ENCODE measurements at places on chromosomes 7 and 10.

GRCh38 chr7:79407351-79407750, 46.1 kb downstream of the MAGI2 start:
- DNase-seq, result no peak

DNA sequence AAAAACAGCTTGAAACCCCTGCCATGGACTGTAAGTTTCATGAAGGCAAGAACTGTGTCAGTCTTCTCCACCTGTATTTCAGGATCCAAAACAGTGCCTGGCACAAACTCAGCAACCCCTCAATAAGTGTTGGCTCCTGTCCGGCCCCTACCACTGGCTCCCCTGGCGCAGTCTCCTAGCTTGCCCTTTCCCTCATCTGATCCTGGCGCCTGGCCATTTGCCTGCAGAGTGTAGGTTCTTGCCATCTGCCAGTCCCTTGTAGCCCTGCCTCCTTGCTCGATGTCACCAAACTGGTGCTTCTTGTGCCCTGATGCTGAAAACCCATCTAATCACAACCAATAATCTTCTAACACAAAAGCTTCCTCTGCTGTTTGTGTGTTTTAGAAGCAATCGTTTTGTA, 60.4 kb downstream of the LGI1 start:
- no peak for DNase-seq

- DNase-seq, result no peak
Observed at GRCh38 chr10:51770709-51771108, 71.3 kb upstream of the CSTF2T start.

- DNase-seq, result no peak
Observed at GRCh38 chr10:49309691-49310411, 10.9 kb downstream of the C10orf71 start.

DNA sequence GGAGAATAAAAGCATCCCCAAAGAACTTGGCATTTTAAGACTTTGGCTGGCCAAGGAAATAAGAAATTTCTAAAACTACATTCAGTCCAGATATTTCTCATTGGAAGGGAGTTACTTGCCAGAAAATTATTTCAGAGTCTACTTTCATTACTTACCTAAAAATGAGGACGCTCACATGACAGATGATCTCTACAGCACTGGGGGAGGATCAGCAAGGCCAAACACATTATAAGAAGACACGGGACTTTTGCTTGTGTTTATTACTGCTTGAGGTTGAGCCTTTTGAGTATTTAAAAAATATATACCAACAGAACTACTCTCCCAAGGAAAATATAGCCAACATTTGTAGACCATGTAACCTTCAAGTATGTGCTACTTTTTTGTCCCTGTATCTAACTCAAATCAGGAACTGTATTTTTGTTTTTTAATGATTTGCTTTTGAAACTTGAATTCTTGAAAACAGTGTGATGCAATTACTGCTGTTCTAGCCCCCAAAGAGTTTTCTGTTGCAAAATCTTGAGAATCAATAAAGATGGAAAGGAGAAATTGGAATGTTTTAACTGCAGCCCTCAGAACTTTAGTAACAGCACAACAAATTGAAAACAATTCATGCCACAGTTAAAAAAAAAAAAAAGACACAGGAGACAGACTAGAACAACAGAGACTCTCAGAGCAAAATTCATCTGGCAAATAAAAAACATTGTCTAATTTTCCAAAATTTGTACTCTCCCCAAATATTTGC, 128.1 kb downstream of the ZNF438 start:
- no peak for DNase-seq

DNA sequence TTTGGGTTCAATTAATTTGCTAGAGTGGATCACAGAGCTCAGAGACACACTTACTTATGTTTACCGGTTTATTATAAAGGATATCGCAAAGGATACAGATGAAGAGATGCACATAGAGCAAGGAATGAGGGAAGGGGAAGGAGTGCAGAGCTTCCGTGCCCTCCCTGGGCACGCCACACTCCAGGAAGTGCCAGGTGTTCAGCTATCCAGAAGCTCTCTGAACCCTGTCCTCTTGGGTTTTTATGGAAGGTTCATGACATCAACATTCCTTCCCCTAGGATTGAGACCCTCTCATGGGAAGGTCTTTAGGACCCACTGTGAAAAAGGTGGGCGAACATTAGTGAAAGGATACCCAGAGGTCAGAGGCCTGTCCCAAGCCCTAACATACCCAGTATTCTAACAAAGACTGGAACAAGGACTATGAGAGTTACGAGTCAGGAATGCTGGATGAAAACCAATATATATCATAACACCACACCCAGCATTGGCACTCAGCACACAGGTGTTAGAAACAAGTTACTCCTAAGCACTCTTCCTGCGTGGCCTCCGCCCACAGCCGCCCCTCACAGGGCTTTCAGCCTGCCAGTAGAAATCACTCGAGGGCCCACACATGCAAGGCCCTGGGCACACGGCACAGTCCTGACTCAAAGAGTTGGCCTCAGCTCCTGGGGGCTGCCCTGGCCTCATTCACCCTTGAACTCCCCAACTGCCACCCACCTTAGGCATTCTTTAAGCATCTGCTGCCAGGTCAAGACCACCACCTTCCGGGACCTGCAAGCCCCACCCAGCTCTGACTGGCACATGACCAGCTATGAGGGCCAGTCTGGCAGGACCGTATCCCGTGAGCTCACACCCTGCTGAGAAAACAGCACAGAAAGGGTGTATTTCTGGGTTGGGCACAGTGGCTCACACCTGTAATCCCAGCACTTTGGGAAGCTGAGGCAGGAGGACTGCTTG, 5.6 kb upstream of the AIFM2 start:
- no peak for DNase-seq

DNA sequence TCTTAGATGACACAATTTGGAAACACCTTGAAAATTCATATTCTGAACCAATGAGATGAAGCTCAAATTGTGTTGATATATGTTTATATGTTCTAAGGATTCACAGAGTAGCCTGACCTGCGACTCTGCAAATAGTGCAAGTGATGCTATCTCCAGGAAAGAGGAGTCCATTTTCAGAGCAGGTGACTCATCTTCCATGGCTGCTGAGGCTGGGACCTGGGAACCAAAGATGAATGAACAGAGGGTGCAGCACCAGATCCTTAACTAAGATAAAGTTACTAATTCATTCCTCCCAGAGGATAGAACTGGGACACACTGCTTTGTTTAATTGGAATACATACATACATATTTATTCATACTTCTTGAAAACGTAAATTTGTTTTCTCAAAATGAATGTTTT, 240.6 kb upstream of the SEMA3C start:
- no peak for DNase-seq

- no peak for DNase-seq
Observed at GRCh38 chr10:34811126-34811967, 3.7 kb downstream of the PARD3 start.

DNA sequence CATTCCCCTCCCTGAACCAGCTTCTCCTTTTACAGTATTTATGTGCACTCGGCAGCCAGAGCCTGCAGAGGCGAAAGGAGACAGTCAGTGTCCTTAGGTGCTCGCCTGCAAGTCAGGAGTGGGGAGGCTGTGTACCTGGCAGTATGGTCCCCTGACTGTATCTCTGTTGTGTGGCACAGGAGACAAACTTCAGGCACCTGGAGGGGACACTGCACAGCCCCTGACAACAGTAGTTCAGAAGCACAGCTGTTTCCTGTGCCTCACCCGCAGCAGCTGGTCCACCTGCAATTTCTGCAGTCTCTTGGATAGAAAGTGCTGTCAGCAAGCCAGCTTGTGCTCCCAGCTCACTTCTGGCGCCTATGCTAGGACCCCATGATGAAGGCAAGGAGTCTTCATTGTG, 73.4 kb upstream of the LAMB4 start:
- no peak for DNase-seq

- DNase-seq, result no peak
Observed at GRCh38 chr7:65974876-65975275, 7.1 kb downstream of the GUSB start.

- no peak for DNase-seq
Observed at GRCh38 chr10:73398024-73398423, 15.8 kb downstream of the ANXA7 start.

DNA sequence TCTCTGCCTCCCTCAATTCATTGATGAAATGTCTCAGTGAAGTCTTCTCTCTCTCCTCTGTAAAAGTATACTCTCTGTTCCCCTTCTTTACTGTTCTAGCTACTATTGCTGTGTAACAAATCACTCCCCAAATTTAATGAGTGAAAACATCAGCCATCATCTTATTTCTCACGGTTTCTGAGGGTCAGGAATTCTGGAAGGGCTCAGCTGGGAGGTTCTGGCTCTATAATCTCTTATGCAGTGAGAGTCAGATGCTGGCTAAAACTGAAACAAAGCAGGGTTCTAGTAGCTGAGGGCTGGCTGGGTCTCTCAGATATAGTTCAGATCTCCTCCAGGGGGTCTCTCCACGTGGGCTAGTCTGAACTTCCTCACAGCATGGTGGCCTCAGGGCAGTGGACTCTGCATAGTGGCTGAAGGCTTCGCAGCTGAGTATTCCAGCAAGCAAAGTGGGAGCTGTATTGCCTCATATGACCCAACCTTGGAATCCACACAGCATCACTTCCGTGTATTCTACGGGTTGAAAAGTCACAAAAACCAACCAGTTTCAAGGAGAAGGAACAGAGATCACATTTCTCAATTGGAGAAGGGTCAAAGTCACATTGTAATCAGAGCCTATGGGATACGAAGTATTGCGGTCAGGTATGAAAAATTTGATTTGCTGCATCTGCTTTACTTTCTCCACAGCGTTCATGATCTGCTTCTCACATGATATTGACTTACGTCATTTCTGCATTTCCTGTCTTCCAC, 74.8 kb upstream of the ATRNL1 start:
- DNase-seq, result no peak

DNA sequence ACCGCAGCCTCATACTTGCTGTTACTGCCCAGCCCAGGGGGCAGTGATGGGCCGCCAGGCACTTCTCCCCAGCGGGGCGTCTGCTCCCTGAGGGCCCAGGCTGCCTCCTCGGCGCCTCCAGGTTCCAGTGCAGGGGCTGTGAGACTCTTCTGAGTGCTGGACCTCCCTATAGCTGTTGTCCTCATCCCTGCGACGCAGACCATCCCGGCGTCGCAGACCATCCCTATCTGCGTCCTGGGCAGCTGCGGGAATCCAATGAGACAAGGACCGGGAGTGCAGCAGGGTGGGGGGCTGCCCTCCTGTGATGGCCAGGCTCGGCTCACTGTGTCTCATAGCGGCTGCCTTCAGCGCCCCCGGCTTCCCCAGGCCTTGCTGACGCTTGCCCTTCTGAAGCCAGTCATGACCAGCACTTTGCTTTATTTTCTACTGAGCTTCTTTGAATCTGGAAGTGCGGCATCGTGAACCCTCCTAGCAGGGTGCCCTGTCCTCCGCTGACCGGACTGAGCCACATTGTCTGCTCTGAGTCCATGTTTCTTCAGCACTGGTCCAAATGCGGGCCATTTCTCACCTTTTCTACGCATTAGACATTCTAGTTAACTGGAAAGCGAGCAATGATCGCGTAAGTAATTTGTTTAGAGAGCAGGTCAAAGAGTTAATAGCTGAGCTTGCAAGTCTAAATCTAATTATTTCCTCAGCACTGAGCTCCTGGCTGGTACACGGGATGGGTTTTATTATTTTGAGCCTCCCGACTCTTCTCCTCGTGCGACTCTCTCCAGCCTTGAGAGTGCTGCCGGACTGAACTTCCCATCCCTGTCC, 339.5 kb downstream of the WDR37 start:
- DNase-seq, result no peak

GRCh38 chr10:15843695-15844094, 16.6 kb downstream of the MINDY3 start:
- no peak for DNase-seq

DNA sequence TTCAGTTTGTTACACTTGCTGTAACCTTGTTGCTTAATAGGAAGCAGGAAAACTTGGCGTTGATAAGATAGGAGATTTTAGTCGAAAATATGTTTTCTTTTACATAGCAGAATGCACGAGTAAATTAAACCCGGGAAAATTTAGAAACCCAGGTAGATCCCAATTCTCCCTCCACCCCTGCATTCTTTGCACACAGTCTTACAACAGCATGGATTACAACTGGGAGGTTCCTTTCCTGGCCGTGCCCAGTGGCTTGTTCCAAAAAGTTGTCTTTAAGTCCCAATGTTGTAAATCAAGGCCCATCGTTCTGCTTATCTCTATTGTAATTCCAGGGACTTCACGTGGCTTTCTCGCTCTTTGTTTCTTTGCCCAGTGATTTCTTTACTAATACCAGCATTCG, 1.1 kb upstream of the DPY19L1 start:
- DNase-seq, result no peak

DNA sequence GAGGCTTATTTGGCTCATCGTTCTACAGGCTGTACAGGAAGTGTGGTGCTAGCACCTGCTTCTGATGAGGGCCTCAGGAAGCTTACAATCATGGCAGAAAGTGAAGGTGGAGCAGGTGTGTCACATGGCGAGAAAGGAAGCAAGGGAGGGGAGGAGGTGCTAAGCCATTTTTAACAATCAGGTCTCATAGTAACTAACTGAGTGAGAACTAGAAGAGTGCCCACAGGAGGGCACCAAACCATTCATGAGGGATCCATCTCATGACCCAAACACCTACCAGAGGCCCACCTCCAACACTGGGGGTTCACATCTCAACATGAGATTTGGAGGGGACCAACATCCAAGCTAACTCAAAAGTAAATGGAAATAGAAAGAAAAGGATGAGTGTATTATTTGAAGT, 78.1 kb downstream of the CXCL12 start:
- DNase-seq, result no peak

DNA sequence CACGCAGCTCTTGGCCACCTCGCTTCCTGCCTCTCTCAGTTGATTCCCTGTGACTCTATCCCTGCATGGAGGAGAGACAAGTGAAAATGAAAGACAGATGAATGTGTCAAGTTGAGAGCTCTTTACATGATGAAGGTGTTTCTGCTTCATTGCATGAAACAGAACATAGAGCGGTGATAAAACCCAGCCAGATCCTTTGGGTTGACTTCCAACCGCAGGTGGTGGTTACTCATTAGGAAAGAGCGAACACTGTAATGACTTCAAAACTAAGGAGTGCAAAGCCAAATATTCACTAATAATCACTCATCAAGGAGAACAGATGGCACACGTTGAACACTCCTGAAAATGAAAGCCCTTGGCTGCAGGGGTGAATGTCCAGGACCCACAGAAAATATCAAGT, 31.8 kb upstream of the WDR11 start:
- no peak for DNase-seq

- DNase-seq, result no peak
Observed at GRCh38 chr10:132862485-132863420, 76.8 kb upstream of the NKX6-2 start.

GRCh38 chr7:42946627-42946950, 14.4 kb downstream of the MRPL32 start:
- no peak for DNase-seq

DNA sequence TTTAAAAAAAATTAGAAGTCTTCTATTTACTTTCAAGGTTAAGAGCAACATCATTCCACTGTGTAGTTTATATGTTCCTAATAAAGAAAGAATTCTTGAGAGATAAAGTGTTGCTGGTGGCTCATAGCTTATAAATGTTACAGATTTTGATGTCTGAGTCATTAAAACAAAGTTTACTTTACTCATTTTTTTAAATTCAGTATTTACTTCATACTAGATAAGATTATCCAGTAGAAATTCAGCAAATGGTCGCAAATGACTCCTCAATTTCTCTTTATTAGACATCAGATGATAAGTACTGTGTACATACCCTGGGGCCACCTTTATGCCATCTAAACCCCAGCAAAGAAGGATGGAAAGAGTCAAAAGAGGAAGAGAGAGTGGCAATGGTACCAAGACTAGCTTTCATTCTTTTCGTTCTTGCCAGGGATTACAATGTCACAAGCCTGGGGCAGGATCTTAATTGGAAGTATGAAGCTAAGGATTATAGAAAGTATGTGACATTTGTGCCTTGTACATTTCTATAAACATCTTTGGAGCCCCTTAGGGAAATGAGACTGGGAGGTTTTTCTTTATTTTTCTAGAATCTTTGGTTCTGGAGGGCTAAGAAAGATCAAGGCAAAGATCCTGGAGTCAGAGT, 206.1 kb downstream of the CHRM2 start:
- DNase-seq, result no peak

Measured in iPS DF 19.7 (cell line).